ENCODE measurements at places on chromosomes 4 and X. TPM values are rescaled to one million over a fixed set of nuclear protein-coding genes. Genes with fewer than 3 reads are reported as not detected.

DNA sequence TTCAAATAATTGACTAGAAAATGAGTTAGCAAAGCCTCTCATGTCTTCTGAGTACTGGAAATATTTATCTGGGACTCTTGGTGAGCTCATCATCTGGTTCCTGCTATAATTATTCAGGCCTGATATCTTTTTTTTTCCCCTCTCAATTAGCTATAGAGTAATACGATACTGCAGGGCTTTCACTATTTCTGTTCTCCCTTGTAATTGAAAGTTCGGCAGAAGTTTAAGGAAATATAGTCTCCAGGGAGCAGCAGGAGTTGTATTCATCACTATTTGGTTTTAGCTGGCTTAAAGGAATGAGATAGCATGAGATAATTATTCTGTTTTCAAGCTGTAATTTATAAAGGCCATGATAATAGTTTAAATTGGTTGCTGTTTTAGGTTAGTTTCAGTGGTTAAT, 378.6 kb upstream of the EPHA5 start:
- DNase-seq, result no peak

DNA sequence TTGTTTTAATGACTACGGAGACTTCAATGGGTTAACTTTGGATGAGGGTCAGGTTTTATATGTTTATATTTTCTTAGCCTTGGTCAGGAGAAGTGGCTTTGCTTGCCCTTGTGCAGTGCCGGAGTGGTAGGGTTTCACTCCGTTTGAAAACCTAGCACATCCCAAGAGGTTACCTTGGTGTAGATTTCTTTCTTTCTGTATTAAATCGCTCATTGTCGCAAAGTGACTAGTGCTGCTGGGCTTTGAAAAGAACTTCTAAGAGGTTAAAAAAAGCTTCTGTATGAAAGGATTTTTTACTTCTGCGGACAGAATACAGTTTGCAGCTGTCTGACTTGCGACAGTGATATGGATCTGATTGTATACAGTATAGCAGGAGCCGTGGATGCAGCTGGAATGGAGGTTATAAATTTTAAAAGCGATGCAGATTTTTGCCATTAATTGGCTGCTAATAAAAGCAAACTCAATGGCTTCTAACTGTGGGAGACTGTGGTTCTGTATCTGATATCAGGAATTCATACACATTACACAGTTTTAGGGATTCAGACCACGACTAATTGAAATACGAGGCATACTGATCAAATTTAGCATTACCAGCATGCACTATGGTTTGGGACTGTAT, 340.9 kb upstream of the PITX2 start:
- DNase-seq, result no peak

DNA sequence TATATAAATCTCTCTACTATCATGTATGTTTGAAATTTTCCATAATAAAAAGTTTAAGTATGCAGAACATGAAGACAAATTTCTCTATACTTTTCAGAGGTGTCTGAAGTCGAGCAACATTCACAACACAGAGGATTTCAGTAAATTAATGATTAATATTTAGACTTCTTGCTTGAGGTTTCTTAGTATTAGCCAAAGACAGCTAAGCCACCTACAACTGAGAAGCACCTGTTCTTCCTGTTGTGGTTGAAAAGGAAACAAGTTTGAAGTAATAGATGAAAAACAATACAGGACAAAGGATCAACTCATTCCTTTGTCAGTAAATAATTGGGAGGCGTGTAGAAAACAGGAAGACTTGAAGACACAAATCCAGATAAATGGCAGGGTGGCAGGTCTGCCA, 21.1 kb downstream of the SCML1 start:
- no peak for DNase-seq

DNA sequence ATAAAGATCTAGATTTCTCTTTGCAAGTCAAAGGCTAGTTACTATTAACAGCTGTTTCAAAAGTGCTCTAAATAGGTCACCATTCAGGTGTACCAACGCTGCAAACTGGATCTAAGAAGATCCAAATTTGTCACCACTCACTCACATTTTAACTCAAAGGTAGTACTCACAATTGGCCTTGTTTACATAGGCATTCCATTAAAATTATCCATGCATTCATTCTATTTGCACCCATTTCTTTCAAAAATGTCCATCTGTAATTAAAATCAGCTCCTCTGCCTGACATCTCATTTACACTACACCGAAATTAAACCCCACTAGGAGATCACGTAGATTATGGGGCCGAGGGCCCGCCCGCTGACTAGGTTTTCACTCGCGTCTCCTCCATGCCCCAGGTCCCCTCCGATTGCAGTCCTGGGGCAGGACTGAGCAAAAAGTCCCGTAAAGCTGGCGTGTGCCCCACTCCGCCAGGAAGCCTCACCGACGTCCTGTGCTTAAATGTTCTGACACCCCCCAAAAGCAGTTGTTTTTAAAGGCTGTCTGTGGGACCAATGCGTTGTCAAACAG, 1.3 kb upstream of the ING2 start:
- DNase-seq, result no peak

Gene HAND2
- total RNA-seq, result not detected

Gene SMIM10L2A
- 0.98 TPM for total RNA-seq

Gene MAGEH1
- total RNA-seq, result 25.6 TPM

Gene ADH1C
- 57.7 TPM for total RNA-seq

Gene PLAC8
- 83.8 TPM for total RNA-seq
